ENCODE measurements at places on chromosomes 3 and 15.
A peak's percentile ranks its signal among the peaks of the same experiment; 100 is the strongest.

DNA sequence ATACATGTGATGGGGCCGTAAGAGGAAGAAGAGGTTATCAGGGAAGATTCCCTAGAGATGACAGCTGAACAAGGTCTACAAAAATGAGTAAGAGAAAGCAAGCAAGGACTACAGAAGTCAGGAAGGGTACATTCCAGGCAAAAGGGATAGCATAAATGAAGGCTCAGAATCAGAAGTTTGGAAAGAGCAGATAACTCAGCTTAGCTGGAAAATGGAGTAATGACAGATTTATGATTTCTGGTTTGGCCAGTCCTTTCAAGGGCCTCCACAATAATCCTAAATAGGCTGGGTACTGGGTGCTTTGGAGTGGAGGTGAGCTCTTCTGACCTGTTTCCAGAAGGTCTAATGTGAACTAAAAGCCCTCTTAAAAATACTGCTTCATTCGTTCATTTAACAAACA lies 110.7 kb downstream of the MYO5A start:
- no peak for DNase-seq

DNA sequence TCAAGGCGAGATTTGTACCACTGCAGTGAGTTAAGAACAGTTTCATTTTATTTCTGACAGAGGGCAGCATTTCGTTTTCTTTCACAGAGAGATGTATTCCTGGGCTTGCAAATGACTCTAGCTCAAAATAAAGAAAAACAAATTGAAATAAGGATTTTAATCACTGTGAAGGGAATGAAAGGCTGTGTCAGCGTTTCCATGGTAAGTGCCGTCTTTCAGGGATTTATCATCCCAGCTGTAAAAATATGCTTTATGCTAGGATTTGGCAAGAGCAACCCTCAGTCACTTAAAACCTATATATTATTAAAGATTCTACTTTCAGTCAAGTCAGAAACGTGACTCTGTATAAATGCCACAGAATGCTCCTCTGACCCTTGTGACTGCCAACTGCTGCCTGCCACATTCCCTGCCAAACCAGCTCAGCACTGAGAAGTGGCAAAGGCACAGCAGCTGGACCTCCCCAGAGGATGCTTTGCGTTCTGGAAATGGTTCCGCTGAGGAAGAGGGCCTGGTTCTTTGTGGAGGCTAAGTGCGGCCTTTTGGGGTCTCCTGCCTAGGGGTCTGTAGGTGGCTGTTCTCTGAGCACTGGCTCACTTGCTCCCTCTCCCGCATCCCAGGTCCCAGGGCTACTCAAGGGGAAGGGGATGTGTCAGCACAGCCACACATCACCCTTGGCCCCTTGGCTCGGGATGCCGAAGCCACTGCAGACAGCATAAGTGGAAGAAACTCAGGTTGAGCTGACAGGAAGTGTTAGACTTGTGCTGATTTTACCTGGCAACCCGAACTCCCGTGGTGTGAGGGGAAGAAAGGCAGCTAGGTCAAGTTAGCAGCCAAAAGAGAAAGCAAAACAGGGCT lies 56.6 kb upstream of the POMGNT2 start:
- peak; percentile 78 for DNase-seq

- DNase-seq = no peak
These were observed 339 bp downstream of the AMT start for GRCh38 chr3:49421890-49422378.

DNA sequence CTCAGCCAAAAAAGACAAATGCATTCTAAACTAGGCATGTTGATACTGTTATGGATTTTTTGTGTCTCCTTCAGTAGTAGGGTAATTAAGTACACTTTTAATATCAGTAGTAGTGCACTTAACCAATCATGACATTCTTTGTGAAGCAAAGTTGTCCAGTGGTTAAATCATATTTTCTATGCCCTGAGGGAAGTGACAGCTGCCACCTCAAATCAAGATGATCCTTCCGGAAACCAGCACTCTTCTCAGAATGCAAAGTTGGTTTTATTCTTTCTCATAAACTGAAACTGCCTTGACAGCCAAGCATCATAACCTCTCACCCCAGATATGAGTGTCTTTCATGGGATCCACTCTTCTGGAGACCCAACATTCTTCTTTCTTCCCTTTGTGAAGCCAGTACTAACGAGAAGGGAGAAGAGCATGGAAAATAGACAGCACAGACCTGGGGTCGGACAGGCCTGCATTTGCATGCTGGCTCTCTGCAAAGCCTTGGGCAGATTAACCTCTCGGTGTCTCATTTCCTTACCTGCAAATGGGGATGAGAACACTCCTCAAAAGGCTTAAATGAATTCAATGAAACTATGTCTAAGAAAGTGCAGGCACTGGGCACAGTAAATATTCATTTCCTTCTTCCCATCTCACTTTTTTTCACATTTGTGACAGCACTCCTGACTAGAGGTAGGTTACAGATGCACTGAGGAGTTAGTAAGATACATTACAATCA lies 13.2 kb downstream of the AAGAB start:
- DNase-seq = peak; percentile 34
